ENCODE measurements at places on chromosomes 6 and 20. TPM values are rescaled to one million over a fixed set of nuclear protein-coding genes. Genes with fewer than 3 reads are reported as not detected.
A peak's percentile ranks its signal among the peaks of the same experiment; 100 is the strongest.

The EPM2A gene
- 13.9 TPM for polyA plus RNA-seq

DNA sequence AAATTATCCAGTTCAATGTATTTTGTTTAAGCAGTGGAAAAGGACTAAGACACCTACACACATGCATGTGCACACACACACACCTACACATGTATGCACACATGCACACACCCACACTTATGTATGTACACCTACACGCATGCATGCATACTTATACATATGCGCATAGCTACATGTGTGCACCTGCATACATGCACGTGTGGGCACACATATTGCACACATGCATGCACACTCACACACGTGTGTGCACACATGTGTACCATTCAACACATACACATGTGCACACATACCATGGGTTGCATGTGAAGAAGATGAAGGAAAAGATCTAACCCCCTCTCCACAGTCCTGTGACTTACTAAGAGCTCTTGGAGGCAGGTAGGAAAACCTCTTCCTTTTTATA is 122.0 kb upstream of the MAFB start:
- DNase-seq = no peak

DNA sequence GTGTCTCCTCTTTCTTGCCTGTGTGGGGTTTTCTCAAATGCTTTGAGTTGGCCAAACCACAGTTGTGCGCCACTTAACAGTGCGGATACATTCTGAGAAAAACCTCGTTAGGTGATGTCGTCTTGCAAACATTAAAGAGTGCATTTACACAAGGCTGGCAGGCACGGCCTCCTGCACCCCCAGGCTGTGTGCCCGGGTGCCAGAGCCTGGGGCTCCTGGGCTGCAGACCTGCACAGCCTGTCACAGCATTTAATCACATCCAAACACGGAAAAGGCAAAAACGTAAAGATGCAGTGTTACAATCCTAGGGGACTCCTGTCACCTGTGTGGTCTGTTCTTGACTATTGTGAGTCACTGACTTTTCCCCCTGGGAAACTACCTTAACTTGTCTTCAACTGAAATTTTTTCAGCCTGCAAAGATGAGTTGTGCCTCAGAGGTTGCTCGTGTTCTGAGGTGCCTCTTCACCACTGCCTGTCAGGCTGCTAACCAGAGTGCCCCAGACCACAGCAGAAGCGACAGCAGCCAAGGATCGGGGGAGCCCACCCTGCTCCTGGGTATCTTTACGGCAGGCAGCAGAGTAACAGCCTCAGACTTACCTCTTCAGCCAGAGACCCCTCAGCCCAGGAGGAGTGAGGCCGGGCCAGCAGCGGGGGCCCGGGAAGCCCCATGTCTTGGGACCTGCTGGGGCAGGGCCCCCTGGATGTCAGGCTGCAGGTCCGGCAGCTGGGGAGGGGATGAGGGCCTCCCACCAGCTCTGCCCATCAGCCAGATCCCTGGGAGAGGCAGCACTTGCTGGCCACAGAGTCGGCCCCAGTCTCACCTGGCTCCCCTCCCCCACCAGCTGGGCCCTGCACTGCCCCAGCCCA is 683 bp upstream of the C20orf204 start:
- DNase-seq = no peak

GRCh38 chr20:31759836-31760518 is 20.9 kb downstream of the TPX2 start:
- no peak for DNase-seq

GRCh38 chr6:79913369-79913768 is 34.0 kb downstream of the ELOVL4 start:
- DNase-seq = no peak

DNA sequence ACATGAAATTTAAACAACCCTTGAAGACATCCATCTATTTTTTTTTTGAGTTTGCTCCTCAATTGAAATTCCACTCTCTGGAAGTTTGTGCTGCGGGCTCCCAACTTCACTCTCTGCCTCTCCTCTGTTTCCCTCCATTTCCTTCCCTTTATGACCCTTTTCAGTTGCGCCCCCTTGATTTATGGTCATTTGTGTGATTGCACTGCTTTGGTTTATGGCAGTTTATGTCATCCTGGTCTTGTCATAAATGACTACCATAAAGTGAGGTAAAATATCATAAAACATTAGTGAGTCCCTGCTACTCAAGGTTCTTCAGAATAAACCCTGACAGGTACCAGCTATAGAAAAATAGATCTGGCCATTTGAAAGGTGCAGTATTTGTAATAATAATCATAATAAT is 348.3 kb upstream of the ZFP64 start:
- no peak for DNase-seq

DNA sequence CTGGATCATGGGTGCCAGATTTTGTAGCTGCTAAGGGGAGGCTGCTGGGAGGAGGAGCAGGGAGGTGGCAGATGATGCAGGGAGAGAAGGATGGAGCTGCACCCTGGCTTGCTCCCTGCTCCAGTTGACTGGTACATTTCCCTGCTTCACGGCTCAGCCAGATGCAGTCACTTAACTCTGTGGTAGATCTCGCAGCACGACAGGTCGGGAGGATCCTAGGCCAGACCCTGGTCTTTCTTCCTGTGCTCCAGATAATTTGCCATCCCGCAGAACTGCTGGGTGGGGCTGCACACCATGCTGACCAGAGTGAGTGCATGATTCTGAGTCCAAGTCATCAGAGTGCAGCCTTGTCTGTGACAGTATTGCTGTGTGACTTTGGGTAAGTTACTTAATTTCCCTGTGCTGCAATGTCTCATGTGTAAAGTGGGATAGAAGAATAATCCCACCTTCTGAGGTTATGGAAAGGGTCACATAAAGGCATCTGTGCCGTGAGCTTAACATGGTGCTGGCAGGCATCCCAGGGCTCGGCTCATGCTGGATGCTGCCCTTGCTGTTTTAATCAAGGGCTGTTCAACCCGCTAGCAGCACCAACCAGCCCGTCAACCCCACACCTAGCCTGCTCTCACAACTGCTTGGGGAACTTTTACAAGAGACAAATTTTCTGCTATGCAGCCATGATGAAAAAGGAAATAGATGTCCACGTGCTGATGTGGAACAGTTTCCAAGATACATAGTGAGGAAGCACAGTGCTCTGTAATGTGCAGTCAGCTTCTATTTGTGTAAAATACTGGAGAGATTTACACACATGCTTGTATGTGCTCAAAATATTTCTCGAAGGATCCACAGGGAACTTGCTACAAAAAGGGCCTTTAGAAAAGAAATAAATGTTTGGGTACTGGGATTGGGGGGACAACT is 257.9 kb downstream of the CDH26 start:
- DNase-seq = peak; percentile 31
